ENCODE measurements at places on chromosomes 12 and 14.

- DNase-seq = no peak
Observed at GRCh38 chr12:130556486-130557055, 159.5 kb downstream of the RIMBP2 start.

GRCh38 chr12:11927286-11927935 is 143.3 kb upstream of the BCL2L14 start:
- DNase-seq = no peak

GRCh38 chr12:57869298-57869926 is 22.9 kb upstream of the CTDSP2 start:
- DNase-seq = no peak

DNA sequence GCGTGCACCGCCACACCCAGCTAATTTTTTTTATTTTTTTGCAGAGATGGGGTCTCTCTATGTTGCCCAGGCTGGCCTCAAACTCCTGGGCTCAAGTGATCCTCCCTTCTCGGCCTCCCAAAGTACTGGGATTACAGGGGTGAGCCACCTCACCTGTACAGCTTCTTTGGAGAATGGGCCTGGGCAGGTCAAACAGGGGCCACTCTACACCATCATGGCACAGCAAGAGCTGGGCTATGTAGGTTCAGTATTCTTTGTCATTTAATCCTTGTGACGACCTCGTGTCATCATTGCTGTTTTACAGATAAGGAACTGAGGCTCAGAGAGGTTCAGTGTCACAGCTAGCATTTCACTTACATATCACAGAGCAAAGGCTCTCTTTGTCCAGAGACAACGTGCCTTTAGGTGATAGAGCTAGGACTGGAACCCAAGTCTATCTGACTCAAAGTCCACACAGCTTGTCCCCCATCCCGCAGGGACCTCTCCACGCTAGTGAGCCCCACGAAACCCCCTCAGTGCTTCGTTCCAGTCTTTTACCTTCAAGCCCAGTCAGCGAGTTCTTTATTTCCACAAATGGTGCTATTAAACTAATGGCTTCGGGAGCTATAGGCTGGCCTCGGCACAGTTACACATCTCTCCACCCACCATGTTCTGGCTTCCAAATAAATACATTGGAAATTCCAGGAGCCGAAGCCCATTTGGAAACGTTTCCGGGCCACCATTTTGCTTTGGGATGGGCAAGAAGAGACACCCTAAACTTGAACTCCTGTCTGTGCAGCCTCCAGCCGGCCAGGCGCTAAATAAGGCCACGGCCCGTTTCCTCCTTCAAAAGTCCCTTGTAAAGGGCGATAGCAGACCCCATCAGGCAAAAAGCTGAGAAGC is 660 bp upstream of the MAP1LC3B2 start:
- no peak for DNase-seq

- no peak for DNase-seq
Observed at GRCh38 chr12:53160673-53161072, 19.8 kb upstream of the ZNF740 start.

GRCh38 chr14:38512236-38512635 is 256.3 kb upstream of the CLEC14A start:
- no peak for DNase-seq

GRCh38 chr14:75430116-75430515 is 2.3 kb downstream of the JDP2 start:
- no peak for DNase-seq

DNA sequence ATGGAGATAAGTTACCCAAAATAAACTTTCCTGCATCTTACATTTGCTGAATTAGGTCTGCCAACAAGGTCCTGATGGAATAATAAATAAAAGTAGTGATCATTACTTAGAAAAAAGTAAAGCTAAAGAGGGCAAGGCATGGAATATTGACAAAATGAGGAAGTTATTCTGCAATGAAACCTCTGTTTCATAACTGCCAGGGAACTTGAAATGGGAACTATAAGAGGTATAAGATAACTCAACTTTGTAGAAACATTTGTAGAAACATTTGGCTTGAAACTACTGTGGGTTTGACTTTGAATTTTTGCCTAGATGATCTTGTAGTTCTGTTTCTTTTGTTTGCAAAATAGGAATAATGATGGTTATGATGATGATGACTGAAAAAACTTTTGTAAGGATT is 18.7 kb upstream of the YBX3 start:
- DNase-seq = no peak

- no peak for DNase-seq
Observed at GRCh38 chr14:32017587-32017986, 59.5 kb upstream of the ARHGAP5 start.

DNA sequence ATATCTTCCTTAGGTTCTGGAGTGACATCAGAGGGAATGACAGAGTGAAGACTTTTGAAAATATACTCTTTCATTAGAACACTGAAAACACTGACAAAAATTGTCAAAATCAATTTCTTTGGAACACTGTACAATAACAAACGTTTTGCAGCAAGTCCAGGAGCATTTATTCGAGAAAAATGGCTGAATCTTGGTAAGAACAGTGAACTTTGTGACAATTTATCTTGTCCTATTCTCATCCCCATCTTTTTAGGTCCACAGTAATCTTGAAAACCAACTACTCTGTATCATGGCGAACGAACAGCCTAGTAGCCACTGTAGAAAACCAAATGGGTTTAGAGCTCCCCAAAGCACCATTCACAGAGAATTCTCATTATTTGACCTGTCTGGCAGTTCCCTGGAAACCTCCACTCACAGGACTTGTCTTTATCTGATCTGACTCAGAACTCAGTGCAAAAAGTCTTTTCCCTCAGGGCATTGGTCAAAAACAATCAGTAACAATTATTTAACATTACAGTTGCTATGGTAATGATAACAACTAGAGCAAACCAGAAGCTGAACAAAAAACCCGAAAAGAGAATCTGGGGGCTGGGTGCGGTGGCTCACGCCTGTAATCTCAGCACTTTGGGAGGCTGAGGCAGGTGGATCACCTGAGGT is 20.3 kb upstream of the PPP2R5E start:
- no peak for DNase-seq

- no peak for DNase-seq
Observed at GRCh38 chr12:107226126-107226525, 132.8 kb upstream of the CRY1 start.

- no peak for DNase-seq
Observed at GRCh38 chr12:118126119-118126757, 9.7 kb upstream of the PEBP1 start.

DNA sequence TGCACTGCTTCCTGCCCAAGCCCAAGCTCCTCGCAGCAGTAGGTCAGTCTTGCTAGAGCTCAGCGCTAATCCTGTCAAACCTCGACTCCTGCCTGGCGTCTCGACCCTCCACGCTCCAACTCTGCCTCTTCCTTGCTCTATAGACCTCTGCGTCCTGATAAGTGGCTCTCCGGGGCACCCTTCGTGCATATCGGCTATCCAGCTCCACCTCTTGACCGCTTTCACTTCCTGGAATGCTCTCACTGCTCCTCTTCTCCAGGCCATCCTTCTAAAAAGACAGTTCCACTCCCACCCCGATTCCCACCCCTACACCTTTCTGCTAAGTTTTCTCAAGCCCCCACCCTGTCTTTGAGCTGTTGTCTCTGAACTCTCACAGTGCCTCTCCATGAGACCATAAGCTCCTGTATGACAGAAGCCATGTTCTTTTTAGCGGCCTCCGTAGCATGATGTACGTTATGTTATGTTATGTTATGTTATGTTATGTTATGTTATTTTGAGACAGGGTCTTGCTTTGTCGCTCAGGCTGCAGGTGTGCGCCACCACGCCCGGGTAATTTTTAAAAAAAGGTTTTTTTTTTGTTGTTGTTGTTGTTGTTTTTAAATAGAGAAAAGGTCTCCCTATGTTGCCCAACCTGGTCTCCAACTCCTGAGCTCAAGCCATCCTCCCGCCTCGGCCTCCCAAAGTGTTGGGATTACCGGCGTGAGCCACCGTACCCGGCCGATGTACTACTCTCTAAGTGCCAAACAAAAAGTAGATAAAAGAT is 601 bp downstream of the COX14 start:
- DNase-seq = no peak

DNA sequence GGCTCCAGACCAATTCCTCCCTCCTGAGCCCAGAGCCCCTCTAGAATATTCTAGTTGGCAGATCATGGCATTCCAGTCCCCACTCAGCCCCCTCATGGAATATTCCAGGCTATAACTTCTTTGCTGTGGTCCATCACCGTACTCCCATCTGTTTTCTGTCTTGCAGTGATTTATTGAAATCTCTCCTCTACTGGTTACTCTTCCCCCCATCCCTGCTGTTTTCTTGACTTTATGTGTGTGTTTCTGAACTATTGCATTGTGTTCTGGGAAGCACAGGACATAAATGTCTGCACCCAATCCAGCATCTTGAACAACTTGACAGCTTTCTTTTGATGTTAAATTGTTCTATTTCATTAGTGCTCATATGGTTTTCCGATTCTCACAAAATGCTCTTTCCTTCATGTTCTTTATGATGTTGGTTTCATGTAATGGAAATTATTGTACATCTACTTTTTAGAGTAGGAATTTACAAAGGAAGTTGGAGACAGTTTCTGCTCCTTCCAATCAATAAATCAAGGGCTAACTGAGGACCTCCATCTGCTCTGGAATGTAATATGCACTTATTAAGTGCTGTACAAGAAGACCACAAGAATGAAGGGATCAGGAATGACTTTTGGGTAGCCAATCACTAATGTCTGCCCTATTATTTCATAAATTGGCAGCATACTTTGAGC is 26.3 kb downstream of the PDE6H start:
- no peak for DNase-seq

GRCh38 chr12:19671695-19672094 is 232.4 kb downstream of the AEBP2 start:
- no peak for DNase-seq

- no peak for DNase-seq
Observed at GRCh38 chr14:92510972-92511371, 2.6 kb upstream of the RIN3 start.

GRCh38 chr12:49624921-49625577 is 1.7 kb downstream of the PRPF40B start:
- DNase-seq = no peak
